ENCODE measurements at places on chromosomes 4 and X.
A peak's percentile ranks its signal among the peaks of the same experiment; 100 is the strongest.

GRCh38 chr4:142983589-142983988 lies 137.5 kb upstream of the INPP4B start:
- no peak for DNase-seq

GRCh38 chr4:7398104-7398423 lies 36.7 kb downstream of the PSAPL1 start:
- peak; percentile 87 for DNase-seq

GRCh38 chr4:61149278-61149677 lies 50.8 kb upstream of the ADGRL3 start:
- no peak for DNase-seq

- no peak for DNase-seq
Measured at GRCh38 chrX:48890296-48890925, 7.2 kb downstream of the TIMM17B start.

DNA sequence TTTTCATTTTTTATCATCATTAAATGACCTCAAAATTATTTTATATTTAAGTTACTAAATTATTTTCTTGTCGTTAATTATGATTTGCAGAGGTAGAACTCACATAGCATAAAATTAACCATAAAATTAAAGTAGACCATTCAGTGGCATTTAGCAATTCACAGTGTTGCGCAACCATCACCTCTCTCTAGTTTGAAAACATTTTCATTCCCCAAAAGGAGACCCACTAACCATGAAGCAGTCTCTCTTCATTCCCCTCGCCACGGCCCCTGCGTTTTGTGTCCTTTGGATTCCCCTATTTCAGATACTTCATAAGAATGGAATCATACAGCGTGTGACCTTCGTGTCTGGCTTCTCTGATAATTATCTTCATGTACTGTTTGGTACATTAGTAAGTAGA lies 154.9 kb downstream of the ENPP6 start:
- no peak for DNase-seq

DNA sequence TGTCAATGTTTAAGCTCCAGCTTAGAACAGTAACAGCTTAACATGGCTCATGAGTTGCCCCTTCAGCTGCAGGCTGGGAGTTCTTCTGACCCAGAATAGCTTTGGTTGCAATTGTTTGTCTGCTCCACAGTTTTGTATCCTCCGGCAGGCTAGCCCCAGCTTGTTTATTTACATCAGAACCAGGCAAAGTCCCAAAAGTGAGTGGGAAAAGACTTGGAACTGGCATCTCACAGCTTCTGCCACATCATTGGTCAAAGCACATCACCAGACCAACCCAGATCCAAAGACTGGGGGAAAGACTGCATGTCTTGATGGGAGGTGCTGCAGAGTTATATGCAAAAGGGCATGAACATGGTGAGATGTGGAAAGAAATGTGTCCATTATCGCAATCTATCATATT lies 231.2 kb upstream of the CPEB2 start:
- no peak for DNase-seq

GRCh38 chrX:1099146-1099770 lies 113.2 kb downstream of the CRLF2 start:
- no peak for DNase-seq

GRCh38 chr4:156053174-156053573 lies 99.5 kb upstream of the CTSO start:
- no peak for DNase-seq

DNA sequence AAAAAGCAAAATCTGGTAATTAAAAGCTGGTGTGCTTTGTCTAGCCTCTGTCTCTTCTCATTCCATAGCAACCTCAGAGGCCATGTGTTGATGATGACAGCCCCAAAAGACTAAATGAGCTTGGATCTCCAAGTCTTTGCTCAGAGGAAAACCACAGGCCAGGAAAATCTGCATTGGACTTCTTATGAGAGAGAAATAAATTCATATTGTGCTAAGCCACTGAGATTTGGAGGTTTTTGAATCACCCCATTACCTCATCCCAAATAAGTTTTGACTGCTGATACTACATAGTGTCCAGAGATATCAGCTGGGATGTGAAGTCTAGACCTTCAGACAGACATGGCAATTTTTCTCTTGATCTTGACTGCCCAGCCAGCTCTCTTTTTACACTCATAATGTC lies 178.6 kb upstream of the DIPK2B start:
- no peak for DNase-seq

- no peak for DNase-seq
Measured at GRCh38 chr4:69467797-69468196, 27.9 kb downstream of the UGT2B4 start.
